Lower leg skin (tissue), 4 donors: ENCODE measurements at places on chromosomes 2 and 18. TPM values are rescaled to one million over a fixed set of nuclear protein-coding genes. Genes with fewer than 3 reads are reported as not detected.

The FAM124B gene
- 1.3 TPM for total RNA-seq

The CLHC1 gene
- total RNA-seq: 13.1 TPM

The BOLL gene
- total RNA-seq: not detected

The FER1L5 gene
- not detected for total RNA-seq

The GRP gene
- total RNA-seq: not detected

The SPC25 gene
- total RNA-seq: 1.2 TPM
